ENCODE measurements at places on chromosomes 1 and 21. TPM values are rescaled to one million over a fixed set of nuclear protein-coding genes. Genes with fewer than 3 reads are reported as not detected.
A peak's percentile ranks its signal among the peaks of the same experiment; 100 is the strongest.

GRCh38 chr1:223833948-223834347 lies 11.8 kb downstream of the TP53BP2 start:
- no peak overlapping the region for H3K27ac ChIP-seq
- H3K36me3 ChIP-seq, result no peaks in the 10 kb centered on the region
- H3K27me3 ChIP-seq, result no peaks in the 10 kb centered on the region

- no peak for DNase-seq
- H3K27me3 ChIP-seq, result no peaks in the 10 kb centered on the region
- no peaks in the 10 kb centered on the region for H3K4me1 ChIP-seq
- H3K4me3 ChIP-seq, result no peak overlapping the region
- no peak overlapping the region for H3K27ac ChIP-seq
These were observed 375.1 kb downstream of the RYR2 start for GRCh38 chr1:237416924-237417655.

GRCh38 chr1:173917635-173918493 lies 737 bp upstream of the SERPINC1 start:
- H3K4me3 ChIP-seq, result no peak overlapping the region
- no peaks in the 10 kb centered on the region for H3K4me1 ChIP-seq
- H3K36me3 ChIP-seq, result no peaks in the 10 kb centered on the region
- no peak for DNase-seq

DNA sequence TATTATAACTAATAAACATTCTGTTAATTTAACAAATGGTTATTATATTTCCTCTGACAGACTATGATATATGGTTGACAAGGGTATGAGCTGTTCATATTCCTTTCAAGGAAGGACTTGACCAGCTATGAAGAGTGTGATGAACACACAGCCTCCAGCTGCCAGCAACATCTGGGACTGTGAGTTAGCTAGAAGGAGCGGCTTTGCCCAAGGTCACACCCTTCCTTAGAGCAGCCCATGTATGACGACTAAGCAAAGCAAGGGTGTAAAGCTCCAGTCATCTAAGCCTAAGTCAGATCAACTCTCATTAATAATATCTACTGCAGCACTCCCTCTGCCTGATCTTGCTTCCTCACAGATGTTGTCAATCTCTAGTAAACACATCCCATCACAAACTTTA lies 355.4 kb downstream of the PLPP3 start:
- no peak overlapping the region for H3K4me3 ChIP-seq
- H3K27me3 ChIP-seq, result no peaks in the 10 kb centered on the region
- no peaks in the 10 kb centered on the region for H3K36me3 ChIP-seq
- no peak overlapping the region for H3K27ac ChIP-seq

DNA sequence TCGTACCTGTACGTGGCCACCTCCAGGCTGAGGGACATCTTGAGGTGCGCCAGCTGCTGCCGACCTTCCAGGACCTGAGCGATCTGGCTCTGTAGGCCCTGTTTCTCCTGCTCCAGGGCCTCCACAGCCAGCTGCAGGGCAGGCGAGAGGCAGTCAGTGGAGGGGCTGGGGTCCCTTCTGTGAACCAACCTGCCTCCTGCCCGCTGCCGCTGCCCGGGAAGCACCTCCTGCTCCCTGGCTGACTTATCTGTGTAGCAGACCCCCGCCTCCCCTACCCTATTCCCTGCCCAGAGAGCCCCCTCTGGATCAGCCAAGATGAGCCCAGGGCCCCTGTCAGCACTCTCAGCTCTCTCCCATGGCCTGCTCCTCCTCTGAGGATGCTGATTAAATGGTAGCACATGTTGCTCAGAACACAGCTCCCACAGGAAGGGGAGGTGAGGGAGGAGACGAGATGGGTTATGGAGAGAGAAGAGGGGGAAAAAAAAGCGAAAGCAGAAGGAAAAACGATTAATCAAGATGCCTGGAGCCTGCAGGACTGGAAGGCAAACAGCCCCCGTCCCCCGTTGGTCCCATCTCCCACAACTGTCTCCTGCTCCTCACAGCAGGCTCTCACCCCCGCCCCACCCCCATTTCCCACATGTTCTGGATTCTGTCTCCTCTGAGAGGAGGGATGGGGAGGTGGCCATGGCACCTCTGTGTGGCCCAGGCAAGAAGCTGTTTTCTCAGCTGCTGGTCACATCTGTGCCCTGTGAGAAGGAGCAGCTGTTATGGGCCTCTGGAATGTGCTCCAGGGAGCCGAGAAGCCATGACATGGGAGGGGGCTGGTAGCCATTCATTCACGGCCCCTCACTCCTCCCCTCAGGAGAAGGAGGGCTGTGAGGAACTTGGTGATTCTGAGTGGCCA lies 1.7 kb downstream of the NES start:
- peak; percentile 10 for DNase-seq
- no peaks in the 10 kb centered on the region for H3K36me3 ChIP-seq
- H3K4me1 ChIP-seq, result no peaks in the 10 kb centered on the region
- H3K27ac ChIP-seq, result no peak overlapping the region

DNA sequence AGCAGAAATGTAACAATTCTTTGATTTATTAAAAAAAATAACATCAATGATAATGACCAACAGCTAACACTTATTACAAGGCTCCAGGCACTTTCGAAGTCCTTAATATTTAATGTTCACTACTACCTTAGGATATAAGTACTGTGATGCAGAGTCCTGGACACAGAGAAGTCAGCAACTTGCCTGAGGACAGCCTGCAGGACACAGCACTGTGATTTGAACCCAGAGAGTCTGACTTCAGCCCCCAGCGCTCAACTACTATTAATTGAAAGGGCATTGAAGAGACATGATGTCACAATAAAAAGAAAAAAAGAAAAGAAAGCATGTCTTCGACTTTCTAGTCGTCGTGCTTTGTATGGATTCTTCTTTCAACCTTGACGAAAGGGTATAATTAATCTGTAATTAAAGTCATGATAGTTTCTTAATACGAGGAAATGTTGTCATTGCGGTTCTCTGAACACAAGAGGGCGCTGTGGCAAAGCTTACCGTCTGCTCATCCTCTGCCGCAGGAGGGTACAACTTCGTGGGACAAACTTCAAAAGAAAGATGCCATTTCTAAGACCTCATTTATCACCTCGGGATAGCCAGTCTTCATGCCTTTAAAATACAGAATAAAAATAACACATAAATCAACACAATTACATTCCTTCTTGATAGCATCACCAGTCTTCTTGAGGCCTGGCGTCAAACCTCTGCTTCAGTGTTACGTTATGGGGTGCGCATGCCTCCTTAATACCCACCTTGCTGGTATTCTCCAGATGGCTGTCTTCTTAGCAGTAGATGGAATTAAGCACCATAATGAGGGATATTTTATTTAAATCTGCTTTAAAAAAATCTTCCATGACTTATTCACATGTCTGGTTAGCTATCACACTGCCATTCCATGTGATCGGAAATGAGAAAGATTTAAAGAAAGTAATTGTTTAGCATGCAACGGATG lies 240.1 kb downstream of the DISC1 start:
- H3K27ac ChIP-seq, result peak overlapping the region; percentile 60
- DNase-seq, result peak; percentile 70
- H3K4me1 ChIP-seq, result peaks cover 8% of the 10 kb centered on the region
- no peaks in the 10 kb centered on the region for H3K36me3 ChIP-seq
- no peaks in the 10 kb centered on the region for H3K27me3 ChIP-seq

DNA sequence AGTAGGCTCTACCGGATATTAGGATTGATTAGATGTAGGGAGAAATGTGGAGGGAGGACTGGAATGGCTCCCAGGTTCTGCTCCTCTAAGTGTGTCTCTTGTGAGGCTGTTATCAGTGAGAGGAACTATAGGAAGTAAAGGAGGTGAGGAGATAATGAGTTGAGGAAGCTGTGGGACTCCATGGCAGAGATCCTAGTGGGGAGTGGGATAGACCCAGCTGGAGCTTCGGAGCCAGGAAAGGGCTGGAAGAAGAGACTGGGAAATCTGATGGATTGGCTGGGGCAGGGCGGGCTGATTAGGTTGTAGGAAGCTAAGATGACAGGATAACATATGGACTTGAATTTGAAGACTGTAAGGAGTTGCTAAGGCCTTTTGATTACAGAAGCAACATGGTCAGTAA lies 14.8 kb upstream of the BCL9 start:
- no peaks in the 10 kb centered on the region for H3K4me1 ChIP-seq
- H3K36me3 ChIP-seq, result no peaks in the 10 kb centered on the region
- no peak overlapping the region for H3K4me3 ChIP-seq
- DNase-seq, result no peak
- no peak overlapping the region for H3K27ac ChIP-seq
- no peaks in the 10 kb centered on the region for H3K27me3 ChIP-seq

GRCh38 chr1:88357729-88358128 lies 326.3 kb upstream of the PKN2 start:
- no peaks in the 10 kb centered on the region for H3K36me3 ChIP-seq
- H3K27me3 ChIP-seq, result no peaks in the 10 kb centered on the region
- H3K4me1 ChIP-seq, result peaks cover 3% of the 10 kb centered on the region
- peak; percentile 43 for DNase-seq
- no peak overlapping the region for H3K4me3 ChIP-seq

- no peaks in the 10 kb centered on the region for H3K36me3 ChIP-seq
- no peak overlapping the region for H3K4me3 ChIP-seq
- H3K27me3 ChIP-seq, result no peaks in the 10 kb centered on the region
- peaks cover 3% of the 10 kb centered on the region for H3K4me1 ChIP-seq
- no peak overlapping the region for H3K27ac ChIP-seq
These were observed 5.3 kb downstream of the TENT5C start for GRCh38 chr1:117611121-117611601.

DNA sequence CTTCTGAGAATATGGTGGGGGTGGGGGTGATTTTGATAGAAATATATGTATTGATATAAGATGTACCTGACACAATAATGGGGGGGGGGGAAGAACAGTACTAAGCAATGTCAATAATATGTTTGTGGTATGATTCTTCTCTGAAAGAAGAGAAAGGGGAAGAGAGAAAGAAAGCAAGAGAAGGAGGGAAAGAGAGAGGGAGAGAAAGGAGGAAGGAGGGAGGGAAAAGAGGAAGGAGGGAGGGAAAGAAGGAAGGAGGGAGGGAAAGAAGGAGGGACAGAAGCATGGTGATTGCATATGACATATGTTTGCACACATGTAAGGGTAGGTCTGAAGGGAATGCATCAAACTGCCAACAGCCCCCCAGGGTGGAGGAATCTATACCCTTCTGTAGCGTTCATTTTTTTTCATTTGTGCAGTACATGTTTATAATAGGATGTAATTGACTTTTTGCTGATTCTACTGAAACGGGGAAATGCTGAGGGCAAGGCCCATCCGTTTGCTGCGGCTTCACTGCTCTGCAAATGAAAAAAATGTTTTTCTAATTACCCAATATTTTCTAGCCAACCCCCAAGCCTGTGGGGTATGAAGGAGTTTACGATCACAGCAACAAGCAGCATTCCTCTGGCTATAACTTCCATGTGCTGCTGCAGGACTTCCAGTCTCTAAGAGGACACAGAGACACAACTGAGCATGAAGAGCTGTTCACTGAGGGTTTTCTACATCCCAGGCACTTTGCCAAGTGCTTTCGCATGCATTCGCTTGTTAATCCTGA lies 119.3 kb upstream of the ZC3H12A start:
- no peak overlapping the region for H3K4me3 ChIP-seq
- H3K27me3 ChIP-seq, result no peaks in the 10 kb centered on the region
- H3K27ac ChIP-seq, result no peak overlapping the region
- H3K36me3 ChIP-seq, result no peaks in the 10 kb centered on the region

GRCh38 chr1:63622849-63623566 lies 29.8 kb downstream of the PGM1 start:
- H3K4me3 ChIP-seq, result no peak overlapping the region
- no peak overlapping the region for H3K27ac ChIP-seq
- H3K4me1 ChIP-seq, result peaks cover 11% of the 10 kb centered on the region

DNA sequence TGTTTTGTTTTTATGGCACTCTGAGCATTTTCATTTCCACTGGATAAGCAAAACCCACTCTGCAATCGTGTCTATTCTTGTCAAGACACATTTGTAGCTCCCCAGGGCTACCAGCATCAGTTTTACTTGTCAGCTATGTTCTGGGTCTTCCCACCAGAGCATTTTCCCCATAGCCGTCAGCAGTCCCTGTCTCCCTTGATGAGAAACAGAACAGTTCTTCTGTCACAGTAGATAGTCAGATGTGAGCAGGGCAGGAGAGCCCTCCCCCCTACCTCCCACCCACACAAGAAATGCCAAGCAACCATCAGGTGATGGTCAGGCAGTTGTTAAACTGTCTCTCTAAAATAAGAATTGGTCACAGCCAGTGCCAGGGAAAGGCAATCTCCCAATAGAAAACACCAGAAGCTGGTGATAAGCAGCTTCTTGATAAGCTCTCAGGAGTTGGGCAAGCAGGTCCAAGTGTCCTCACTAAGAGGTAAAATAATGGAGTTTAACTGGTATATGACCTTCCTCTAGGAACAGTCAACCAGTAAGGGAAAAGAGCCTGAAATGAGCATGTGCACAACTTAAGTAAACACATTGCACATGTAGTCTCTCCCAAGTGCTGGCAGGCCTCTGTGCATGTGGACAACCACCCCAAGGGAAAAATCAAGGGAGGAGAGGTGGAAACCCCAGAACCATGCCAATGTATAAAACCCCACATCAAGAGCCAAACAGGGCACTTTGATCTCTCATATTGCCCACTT lies 208.2 kb downstream of the S1PR1 start:
- DNase-seq, result no peak
- H3K4me3 ChIP-seq, result no peak overlapping the region
- no peaks in the 10 kb centered on the region for H3K36me3 ChIP-seq

DNA sequence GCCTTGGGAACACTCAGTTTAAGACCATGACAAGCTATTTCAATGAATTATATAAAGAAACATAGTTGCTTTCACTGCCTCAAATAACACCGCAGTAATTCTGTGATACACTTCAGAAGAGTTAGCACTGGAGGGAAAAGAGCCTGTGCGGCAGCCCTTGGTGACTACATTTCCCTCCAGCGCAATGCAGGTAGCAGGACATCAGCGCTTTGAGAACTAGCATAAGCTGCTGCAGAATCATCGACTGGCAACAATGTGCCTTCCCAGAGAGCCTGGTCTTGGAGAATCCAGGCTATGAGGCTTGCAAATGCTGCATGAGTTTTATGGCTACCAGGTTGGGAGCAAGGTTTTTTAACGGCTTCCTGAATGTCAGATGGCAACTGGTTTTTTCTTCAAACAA lies 7.5 kb downstream of the NRIP1 start:
- no peak for DNase-seq
- no peaks in the 10 kb centered on the region for H3K27me3 ChIP-seq
- H3K27ac ChIP-seq, result no peak overlapping the region
- H3K4me3 ChIP-seq, result no peak overlapping the region
- peaks cover 3% of the 10 kb centered on the region for H3K4me1 ChIP-seq

GOLT1A gene
- not detected for polyA plus RNA-seq

BNIPL gene
- polyA plus RNA-seq, result 0.32 TPM
